ENCODE measurements at places on chromosomes 2 and 18.

DNA sequence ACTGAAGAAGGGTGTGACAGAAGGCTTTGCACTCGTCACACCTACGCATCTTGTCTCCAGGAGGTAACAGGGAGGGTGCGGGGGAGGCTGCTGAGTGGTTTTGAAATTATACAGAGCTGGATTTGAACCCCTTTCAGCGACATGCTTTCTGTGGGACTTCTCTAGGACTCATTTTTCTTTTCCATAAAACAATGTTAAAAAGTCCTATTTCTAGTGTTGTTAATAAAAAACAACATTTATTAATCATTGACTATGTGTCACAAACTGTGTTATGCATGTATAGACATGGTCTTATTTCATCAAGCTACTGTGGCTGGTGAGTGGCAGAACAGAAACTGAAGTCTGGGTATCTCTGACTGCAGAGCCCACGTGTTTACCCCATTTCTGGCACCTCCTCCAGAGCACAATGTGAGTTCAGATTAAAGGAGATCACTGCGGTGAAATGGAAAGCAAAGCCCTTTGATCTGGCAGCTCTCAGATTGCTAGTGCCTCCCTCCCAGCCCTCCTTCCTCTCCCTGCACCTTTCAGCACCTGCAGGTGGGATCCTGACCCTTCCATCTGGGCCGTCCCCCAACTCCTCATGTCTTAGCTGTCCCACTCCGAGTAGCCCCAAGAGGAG is 315.5 kb upstream of the MYT1L start:
- DNase-seq: no peak

GRCh38 chr2:216713691-216714336 is 18.5 kb upstream of the IGFBP5 start:
- DNase-seq: peak; percentile 86

DNA sequence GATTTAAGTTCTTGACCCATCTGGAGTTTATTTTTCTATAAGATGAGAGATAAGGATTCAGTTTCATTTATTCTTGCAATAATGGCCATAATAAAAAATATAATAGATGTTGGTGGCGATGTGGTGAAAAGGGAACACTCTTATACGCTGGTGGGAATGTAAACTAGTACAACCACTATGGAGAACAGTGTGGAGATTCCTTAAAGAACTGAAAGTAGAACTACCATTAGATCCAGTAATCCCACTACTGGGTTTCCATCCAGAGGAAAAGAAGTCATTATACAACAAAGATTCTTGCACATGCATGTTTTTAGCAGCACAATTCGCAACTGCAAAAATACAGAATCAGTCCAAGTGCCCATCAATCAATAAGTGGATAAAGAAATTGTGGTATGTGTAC is 1040.5 kb upstream of the GYPC start:
- no peak for DNase-seq

DNA sequence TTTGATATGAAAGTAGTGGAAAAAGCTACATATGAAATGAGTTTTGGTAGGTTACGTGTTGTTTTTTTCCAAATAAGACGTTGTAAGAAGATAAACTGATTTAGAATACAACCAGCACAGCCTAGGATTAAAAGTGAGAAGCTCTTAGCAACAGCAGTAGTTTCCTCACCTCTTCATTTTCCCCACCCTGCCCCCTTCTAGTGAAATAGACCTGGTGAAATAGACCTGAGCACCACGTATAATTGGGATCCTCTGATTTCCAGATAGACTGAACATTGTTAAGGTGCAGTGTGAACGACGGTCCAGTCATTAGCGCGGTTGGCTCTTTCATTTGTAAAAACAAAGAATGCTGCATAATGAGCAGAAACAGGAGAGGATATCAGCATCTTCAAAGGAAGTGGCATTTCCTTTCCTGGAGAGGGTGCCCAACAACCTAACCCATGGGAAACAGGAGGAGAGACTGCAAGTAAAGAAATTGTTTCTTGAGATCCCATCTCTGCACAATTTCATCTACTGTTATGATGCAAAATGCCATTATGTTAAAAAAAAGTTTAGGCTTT is 114.3 kb downstream of the FIGN start:
- no peak for DNase-seq

- no peak for DNase-seq
Measured at GRCh38 chr2:45986509-45986908, 310.7 kb upstream of the EPAS1 start.

GRCh38 chr2:204452464-204453023 is 92.7 kb upstream of the PARD3B start:
- DNase-seq: peak; percentile 99

DNA sequence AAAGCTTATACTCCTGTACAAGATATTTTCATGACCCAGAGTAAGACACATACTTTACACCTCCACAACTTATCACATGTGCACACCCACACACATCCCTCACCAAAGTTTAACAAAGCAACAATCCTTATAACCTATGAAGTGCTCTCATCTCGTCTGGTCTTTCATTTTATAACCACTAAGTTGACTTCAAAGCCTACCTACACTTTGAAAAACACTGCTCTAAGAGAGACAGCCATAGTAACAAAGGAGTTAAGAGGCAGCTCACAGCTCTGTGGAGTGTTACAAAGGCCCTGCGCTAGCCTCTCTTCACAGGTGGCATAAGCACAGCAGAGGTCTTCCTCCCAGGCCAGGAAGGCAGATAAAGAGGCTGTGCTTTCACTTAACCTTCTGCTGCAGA is 69.7 kb upstream of the TMEM200C start:
- no peak for DNase-seq

DNA sequence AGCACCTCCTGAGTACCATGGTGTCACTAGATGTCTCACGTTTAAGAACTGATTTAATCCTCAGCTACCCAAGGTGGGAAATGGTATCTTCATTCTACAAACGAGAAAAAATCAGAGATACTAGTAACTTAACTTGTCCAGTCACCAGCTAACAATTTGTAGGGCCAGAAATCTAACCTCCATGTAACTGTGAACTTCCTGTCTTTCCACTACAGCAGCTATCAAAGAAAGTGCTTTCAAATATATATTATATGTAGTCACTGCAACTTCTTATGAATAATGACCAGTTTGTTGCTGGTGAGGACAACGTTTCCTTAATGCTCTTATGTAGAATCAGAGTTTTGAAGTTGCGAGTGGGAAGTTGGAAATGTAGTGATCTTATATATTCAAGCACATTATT is 1.9 kb downstream of the REV1 start:
- DNase-seq: no peak

DNA sequence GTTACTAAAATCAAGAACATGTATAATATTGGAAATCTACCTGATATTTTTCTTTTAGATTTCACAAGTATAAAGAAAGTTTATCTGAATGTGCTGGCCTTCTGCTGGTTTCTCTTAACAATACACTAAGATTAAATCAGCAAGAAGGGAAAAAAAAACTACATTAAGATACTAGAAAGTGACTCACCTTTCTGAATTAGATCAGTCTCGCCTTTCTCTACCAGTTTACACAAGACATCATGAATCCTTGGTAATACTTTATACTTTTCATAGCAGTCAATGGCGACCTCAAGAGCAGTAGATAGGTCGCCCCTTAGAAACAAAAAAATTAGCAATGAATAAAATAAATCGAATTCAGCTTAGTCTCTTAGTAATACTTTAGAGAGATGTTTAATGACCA is 61.2 kb downstream of the LRPPRC start:
- DNase-seq: no peak

GRCh38 chr18:55510809-55511208 is 77.2 kb downstream of the TCF4 start:
- DNase-seq: peak; percentile 70
